ENCODE measurements at places on chromosomes 3 and 15.

- no peak for DNase-seq
Observed at GRCh38 chr15:47066392-47066791, 650.9 kb upstream of the SEMA6D start.

GRCh38 chr15:97196048-97197014 lies 764.2 kb upstream of the ARRDC4 start:
- DNase-seq = no peak

DNA sequence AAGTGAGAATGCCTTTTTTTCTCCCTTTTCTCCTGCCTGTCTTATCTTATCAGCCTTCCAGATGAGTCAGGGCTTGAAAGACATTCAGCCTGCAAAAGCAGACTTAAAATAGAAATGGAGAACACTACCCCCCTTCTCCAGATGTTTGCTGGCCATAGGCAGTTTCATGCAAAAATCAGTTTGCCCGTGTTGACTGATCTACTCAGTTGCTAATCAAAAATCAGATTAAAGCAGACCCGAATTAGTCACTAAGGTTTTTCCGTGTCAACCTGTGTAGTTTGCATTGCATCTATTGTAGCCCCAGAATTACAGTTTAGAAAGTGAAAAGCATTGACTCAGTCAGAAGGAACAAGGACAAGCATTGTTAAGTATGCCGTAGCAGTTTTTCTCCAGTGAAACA lies 56.2 kb downstream of the IL5RA start:
- DNase-seq = no peak

DNA sequence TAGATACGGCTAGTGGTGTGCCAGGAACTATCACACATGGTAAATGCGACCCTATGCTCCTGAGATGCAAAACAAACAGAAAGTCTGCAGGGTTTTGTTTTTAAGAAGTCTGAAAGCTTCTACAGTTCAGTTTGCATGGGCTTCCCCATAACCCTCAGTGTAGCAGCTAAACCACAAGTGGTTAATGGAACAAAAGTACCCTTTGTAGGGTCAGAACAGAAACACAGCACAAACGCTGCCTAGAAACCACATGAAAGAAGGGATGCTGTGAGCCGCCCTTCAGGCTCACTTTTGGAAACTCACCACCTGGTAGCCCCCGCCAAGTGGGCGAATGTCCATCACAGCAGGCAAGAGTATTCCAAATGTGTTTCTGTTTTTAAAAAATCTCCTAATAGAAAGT lies 46.2 kb downstream of the CTDSPL start:
- no peak for DNase-seq

DNA sequence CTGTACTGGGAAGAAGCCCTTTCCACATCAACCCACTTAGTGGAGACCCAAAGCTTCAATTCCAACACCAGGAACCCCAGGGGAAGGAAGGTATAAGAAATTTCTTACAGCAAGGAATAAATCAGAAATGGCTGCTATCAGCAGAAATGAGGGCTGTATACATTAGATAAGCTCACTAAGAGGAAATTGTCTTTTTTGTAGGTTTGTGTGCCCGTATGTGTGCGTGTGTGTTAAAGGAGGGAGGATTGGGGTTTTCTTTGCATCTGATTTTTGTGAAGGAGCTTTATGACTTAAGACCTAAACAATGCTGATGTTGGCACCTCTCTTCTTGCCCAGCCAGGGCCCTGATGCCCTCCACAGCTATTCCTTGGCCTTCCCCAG lies 18.6 kb downstream of the ARRDC4 start:
- DNase-seq = no peak

DNA sequence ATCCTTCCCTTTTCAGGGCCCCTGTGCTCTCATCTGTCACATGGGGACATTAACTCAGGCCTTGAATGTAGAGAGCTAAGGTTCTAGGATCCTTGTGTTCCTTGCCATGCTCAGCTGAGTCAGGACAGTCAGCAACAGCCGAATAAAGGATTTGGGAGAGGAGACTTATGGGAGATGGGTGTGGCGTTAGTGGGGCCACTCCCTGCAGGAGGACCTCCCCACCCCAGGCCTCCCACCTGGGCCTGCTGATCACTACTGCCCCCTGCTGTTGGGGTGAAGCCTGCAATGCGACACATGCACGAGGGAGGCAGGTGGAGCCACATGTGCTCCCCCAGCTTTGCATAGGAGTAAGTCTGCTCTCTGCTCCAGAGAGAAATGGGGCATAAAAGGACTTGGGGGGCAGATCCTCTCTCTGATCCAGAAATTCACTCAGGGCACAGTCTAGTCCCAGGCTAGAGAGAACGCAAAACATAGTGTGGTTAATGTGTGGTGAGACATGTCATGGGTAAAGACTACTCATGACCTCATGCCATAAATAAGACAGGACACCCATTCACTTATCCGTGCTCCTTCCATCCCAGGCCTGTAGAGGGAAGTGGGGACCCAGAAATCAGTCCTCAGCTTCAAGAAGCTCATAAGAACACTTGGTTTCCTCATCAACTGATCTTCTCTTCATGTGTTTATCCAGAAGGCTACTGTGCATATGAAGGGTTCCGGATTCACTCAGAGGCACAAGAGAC lies 19.4 kb downstream of the RBP1 start:
- DNase-seq = no peak

GRCh38 chr15:47732248-47732647 lies 14.9 kb downstream of the SEMA6D start:
- no peak for DNase-seq
